ENCODE measurements at places on chromosomes 7 and 10.

GRCh38 chr10:88227342-88228018 lies 355.6 kb downstream of the RNLS start:
- no peak for DNase-seq

GRCh38 chr10:13184730-13185514 lies 23.6 kb downstream of the MCM10 start:
- no peak for DNase-seq

- no peak for DNase-seq
These were observed 26.9 kb upstream of the HHEX start for GRCh38 chr10:92662848-92663247.

GRCh38 chr7:30791114-30791513 lies 19.9 kb downstream of the MINDY4 start:
- DNase-seq: no peak

- no peak for DNase-seq
These were observed 23.0 kb upstream of the ZNF488 start for GRCh38 chr10:47406870-47407691.

DNA sequence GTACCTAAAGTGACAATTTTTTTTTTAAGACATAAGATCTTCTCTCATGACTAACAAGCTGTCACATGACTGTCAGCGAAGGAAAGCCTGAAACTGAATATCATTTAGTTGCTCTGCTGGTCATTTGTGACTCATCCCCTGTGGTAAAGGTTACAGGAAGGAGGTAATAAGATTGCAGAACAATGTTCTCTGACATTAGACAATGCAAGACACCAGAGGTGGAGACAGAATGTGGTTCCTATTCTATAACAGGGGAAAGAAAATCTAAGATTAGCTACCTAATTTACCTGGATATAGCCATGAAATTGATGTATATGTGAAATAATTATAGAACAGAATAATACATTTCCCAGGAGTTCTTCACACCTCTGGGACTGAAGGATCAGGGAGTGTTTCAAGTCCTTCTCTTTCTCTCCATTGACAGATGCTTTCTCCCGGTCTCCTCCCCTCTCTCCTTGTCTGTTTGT lies 47.7 kb downstream of the LRGUK start:
- no peak for DNase-seq

- no peak for DNase-seq
These were observed 37.6 kb downstream of the SGMS1 start for GRCh38 chr10:50585921-50586739.

DNA sequence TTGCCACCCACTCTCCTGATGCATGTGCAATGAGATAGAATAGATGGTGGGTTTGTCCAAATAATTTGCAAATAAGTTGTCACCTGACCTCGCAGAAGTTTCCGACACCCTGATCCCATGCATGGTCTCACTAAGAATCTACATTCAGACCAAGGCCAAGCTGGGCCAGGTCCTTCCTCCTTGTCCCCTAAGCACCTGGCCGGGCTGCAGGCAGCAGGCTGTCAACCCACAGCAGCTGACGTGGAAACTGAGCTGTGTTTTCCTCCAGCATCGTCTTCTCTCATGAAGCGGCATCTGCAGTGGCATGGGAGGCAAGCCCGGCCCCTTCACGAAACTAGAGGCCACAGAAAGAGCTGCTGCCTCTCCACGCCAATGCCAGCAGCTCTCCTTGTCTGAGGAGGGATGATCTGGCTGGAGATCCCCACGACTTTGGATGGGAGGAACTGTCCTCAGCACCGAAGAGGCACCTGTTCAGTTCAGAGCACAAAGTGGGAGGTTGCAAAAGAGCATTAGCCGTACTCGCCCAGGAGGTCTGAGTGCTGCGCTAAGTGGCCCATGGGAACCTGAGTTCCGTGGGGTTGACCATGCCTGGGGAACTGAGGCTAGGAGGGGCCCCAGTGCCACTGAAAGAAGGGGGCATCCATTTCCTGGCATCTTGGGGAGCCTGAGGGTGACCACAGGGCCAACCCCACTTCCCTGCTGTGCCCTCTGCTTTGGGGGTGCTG lies 110.5 kb upstream of the INSIG1 start:
- no peak for DNase-seq

- no peak for DNase-seq
These were observed 93.7 kb upstream of the RPA3 start for GRCh38 chr7:7812112-7812511.

GRCh38 chr10:71643904-71644303 lies 75.7 kb downstream of the C10orf105 start:
- DNase-seq: no peak

- DNase-seq: no peak
These were observed 149.6 kb downstream of the BUB3 start for GRCh38 chr10:123303581-123304337.

DNA sequence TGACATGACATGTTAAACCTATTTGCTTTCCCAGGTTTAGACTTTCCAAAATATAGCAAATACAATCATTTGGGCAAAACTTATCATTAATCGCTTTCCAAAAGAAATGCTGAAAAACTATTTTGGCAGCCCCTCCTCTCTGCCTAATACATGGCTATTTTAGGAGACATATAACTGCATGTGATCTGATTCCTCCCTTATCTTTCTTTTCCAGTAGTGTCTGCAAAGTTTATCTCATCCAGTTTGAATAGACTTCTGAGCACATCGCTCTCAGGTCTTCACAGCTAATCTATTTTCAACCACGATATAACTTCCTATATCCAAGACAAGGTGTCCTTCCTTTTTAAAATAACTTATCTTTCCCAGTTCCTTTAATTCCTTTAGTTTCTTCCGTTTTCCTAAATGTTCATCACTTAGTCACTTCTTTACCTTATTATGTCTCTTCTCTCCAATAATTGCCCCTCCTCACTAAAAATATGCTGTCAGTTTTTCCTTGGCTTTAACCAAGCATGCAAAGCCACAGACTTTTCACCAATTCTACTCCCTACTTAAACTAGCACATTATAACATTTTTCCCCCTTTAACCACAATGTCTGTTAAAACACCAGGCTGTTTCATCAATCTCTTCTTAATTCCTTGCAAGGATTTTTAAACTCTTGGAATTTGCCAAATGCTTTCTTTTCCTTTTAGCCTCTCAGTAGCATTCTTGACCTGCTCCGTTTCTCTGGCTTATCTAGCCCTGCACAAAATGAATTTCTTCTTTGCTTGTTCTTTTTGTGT lies 24.4 kb downstream of the GNG11 start:
- DNase-seq: no peak

DNA sequence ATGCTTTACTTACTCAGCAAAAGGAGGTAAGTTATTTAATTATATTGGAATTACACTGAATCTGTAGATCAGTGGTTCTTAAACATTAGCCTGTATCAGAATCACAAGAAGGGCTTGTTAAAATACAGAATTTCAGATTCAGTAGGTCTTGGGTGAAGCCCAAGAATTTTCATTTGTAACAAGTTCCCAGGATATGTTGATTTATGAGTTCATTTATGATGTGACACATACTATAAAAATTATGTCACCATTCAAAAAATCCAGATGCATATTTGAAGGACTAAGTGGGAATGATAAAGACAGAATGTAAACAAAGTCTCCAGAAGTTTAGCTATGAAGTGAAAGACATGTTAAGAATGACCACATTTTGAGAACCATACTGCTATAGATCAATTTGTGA lies 52.3 kb downstream of the HECTD2 start:
- no peak for DNase-seq

GRCh38 chr10:12235116-12235694 lies 39.2 kb downstream of the CDC123 start:
- DNase-seq: no peak

DNA sequence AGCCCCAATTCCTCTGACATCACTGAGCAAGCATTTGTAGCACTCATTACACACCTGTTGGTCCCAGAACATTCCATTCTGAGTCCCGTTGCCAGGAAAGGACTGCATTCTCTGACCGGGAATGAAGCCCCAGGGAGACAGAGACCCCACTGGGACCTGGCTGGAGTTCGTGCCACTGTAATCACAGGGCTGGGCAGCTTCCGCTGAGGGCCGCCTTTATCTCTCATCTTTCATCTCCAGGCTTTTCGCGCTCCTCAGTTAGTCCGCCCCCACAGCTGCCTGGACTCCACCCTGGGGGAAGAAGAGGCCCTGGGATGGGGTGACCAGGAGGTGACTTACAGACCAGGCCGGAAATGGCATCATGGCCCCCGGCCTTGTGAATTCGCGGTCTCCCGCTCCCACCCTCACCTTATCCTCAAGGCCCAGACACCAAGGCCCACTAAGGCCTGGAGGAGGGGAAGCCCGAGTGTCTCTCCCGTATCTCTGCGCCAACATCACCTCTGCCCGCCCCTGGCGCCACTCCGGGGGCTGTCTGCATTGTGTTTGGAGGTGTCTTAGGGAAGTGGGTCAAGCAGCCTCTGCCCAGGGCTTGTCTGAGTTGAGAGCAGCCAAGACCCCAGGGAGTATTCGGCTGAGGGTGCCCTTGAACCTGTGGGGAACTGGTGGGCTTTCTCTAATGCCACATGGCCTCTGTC lies 75.4 kb downstream of the PROSER2 start:
- no peak for DNase-seq

DNA sequence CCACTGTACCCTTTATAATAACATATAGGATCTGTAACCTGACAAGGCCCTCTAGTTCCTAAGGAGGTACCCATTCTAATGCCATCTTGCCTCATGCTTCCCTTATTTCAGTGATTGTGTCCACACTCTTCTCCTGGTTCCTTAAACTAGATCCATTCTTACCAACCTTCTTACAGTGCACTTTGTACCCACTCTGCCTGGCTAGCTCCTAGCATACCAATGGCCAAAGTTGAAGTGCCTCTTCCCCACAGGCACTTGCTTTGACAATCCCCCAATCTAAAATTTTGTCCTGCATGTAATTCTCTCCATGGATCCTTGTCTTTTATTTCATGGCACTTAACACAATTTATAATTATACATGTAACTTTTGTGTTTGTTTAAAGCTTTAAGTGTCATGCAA lies 40.9 kb downstream of the CCDC71L start:
- DNase-seq: no peak

GRCh38 chr7:111486472-111487142 lies 75.7 kb downstream of the IMMP2L start:
- peak; percentile 9 for DNase-seq

DNA sequence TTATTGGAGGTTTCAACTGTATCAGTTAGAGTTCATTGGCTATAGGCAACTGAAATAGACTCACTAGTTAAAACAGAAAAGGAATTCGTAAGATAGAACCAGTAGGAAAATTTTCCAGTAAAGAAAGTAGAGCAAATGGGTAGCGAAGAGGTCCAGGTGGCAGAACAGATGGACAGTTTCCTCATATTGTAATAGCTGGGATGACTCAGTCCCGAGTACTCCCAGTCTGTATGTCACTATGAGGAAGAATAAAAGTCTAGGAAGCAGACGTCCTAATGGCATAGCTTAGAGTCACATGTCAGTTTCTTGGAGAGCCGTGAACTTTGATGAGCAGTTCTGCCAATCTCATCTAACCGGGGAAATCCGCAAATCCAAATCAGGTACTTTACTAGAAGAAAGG lies 95.3 kb downstream of the RNF32 start:
- no peak for DNase-seq

GRCh38 chr7:148447221-148447849 lies 143.2 kb upstream of the C7orf33 start:
- DNase-seq: no peak

- DNase-seq: no peak
These were observed 35.5 kb downstream of the CTBP2 start for GRCh38 chr10:125124907-125125306.

DNA sequence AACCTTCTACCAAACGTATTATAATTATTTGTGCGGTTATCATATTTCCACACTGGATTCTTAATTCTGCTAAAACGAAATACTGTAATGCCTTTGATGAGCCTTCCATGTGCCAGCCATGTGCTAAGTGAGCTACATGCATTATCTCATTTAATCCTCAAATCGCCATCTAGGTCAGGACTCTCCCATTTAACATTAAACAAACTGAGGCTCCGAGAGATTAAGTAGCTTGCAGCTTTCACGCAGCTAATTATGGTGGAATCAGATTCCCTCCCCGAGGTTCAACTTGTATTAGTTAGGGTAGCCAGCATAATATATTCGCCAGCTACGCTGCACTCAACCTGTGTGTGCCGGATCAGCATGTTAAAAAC lies 798 bp upstream of the TSPAN33 start:
- DNase-seq: no peak

- no peak for DNase-seq
These were observed 54.1 kb downstream of the C10orf105 start for GRCh38 chr10:71665456-71665855.

GRCh38 chr10:60292998-60293397 lies 96.7 kb downstream of the ANK3 start:
- no peak for DNase-seq

DNA sequence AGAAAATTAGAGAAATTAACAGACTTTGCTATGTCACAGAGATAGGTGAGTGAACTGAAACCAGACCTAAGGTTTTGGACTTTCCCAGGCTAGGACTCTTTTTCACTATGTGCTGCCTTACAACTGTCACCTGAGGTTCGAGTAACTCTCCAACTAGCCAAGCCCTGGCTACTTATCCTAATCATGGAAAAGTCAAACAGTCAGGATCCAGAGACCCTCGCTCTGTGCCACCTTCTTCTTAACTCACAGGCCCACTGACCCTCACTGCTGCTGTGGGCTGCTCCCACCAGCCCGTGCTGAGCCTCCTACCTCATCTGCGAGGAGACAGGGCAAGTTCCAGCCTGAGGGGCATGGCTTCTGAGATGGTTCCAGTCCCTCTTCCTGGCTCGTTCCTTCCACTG lies 211.4 kb upstream of the KLF14 start:
- no peak for DNase-seq

GRCh38 chr7:115721293-115722217 lies 309.0 kb downstream of the TFEC start:
- no peak for DNase-seq

DNA sequence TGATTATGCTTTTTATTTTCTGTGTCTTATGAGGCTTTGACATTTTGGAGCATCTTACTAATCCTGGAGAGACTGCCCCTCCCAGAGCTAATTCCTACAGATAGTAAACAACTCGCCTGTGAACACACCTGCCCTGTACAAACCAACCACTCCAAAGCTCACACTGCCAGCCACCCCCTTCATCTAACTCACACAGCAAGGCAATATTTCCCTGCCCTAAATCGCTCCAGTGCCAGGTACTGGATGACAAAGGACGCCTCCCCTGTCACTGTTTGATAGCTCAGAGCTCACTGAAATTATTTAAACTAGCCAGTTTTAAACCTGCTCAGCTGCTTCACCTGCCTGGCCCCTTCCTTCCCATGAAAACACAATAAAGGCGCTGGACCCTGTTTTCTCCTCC lies 535.1 kb upstream of the CELF2 start:
- no peak for DNase-seq

- DNase-seq: no peak
These were observed 52.6 kb downstream of the MACC1 start for GRCh38 chr7:20164425-20165145.

GRCh38 chr10:48592346-48592745 lies 12.5 kb downstream of the ARHGAP22 start:
- no peak for DNase-seq
